ENCODE measurements at places on chromosomes 13 and 19. TPM values are rescaled to one million over a fixed set of nuclear protein-coding genes. Genes with fewer than 3 reads are reported as not detected.
A peak's percentile ranks its signal among the peaks of the same experiment; 100 is the strongest.

DNA sequence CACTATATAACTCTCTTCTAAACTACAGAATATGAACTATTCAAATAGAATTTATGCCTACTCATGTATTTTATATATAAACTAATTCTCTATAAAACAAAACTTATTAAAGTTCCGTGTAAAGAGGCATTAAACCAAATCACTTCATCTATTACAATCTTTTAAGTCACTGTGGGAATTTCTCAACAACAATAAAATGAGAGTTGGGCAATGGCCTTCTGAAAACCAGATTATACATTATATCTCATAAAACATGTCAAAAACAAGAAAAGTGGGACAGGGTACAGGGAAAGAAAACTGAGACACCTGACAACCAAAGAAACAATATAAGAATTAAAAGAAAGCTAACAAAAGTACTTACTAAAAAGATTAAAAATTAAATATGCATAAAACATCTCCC is 145.2 kb downstream of the DIAPH3 start:
- no peaks in the 10 kb centered on the region for H3K36me3 ChIP-seq
- H3K4me1 ChIP-seq, result no peaks in the 10 kb centered on the region
- no peak overlapping the region for H3K27ac ChIP-seq
- no peak for DNase-seq
- no peaks in the 10 kb centered on the region for H3K27me3 ChIP-seq

- no peaks in the 10 kb centered on the region for H3K27me3 ChIP-seq
- no peak for DNase-seq
- no peaks in the 10 kb centered on the region for H3K4me1 ChIP-seq
- no peak overlapping the region for H3K27ac ChIP-seq
- H3K36me3 ChIP-seq, result peaks cover 52% of the 10 kb centered on the region
Measured at GRCh38 chr13:102648046-102648445, 46.8 kb downstream of the METTL21C start.

DNA sequence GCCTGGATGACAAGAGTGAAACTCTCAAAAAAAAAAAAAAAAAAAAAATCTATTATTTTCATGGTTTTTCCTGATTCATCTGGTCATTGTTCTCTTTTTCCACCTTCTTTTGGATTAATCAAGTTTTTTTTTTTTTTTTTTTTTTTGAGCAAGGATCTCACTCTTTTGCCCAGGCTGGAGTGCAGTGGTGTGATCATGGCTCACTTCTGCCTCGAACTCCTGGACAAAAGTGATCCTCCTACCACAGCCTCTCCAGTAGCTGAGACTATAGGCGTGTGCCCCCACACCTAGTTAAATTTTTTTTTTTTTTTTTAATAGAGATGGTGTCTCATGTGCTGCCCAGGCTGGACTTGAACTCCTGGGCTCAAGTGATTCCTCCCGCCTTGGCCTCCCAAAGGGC is 27.7 kb downstream of the BLOC1S3 start:
- DNase-seq, result no peak
- H3K27ac ChIP-seq, result no peak overlapping the region
- no peak overlapping the region for H3K4me3 ChIP-seq
- no peaks in the 10 kb centered on the region for H3K27me3 ChIP-seq

DNA sequence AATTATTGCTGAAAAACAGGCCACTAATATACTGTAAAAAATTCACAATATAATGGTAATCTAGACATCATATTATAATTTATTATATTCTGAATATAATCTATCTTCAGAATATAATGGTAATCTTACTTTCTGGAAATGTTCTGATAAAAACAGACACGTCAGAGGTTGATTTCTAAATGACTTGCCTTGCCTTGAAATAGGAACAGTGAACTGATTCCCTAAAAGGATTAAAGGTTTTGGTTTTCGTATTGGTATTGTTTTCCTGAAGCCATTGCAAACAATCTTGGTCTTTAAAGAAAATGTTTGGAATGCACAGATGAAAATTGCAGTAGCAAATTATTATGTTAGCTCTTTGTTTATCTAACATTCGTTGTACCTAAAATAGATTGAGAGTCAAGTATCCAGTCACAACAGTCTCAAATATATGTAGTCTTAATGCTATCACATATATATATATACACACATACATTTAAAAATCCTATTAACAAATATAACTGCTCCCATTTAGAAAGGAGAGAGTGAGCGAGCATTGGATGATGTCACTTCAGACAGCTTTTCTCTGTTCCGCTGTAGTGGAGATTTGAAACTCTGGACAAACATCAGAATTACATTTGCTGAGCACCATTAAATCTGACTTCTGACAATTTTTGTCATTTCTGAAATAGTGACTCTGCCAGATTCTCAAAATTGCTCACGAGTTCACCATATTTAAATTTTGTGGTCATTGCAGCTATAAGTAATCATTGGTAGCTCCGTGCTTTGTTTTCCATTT is 1.7 kb downstream of the ITM2B start:
- H3K4me3 ChIP-seq, result peak overlapping the region; percentile 97
- peak overlapping the region; percentile 99 for H3K27ac ChIP-seq

DNA sequence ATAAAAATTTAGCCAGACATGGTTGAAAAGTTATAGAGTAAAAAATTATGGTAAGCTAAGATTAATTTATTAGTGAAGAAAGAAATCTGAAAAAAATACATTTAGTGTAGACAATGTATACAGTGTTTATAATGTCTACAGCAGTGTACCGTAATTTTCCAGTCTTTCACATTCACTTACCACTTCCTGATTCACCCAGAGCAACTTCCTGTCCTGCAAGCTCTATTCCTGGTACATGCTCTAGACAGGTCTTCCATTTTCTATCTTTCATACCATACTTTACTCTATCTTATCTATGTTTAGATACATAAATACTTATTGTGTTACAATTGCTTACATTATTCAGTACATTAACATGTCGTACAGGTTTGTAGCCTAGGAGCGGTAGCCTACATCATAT is 1387.8 kb upstream of the ATXN8OS start:
- DNase-seq, result no peak
- no peak overlapping the region for H3K27ac ChIP-seq
- H3K27me3 ChIP-seq, result no peaks in the 10 kb centered on the region
- H3K4me3 ChIP-seq, result no peak overlapping the region

- H3K27ac ChIP-seq, result no peak overlapping the region
- H3K36me3 ChIP-seq, result no peaks in the 10 kb centered on the region
- peaks cover 10% of the 10 kb centered on the region for H3K27me3 ChIP-seq
- DNase-seq, result no peak
- no peak overlapping the region for H3K4me3 ChIP-seq
Measured at GRCh38 chr19:17968362-17968761, 1.5 kb downstream of the KCNN1 start.

- H3K27me3 ChIP-seq, result peaks cover 9% of the 10 kb centered on the region
- no peak overlapping the region for H3K4me3 ChIP-seq
- H3K36me3 ChIP-seq, result no peaks in the 10 kb centered on the region
- H3K27ac ChIP-seq, result no peak overlapping the region
Measured at GRCh38 chr19:41537789-41538188, 38.2 kb upstream of the CEACAM21 start.

DNA sequence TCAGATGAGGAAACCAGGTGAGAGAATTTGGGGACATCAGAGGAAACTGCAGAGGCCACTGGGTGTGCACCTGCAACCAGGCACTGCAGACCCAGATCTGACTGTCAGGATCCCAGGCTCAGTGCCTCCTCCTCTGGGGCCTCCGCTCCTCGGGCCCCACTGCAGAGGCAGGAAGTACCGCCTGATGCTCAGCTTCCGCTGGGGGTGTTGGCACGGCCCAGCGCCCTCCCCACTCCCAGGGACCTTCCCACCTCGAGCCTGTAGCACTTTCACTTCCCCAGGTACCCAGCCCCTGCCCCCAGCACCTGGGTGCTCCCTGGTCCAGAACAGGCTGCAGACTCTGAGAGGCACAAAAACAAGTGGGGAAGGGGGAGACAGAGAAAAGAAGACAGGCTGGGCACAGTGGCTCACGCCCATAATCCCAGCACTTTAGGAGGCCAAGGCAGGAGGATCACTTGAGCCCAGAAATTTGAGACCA is 1.4 kb upstream of the CD37 start:
- no peak for DNase-seq
- H3K27ac ChIP-seq, result no peak overlapping the region
- H3K4me1 ChIP-seq, result no peaks in the 10 kb centered on the region
- H3K36me3 ChIP-seq, result no peaks in the 10 kb centered on the region
- no peaks in the 10 kb centered on the region for H3K27me3 ChIP-seq

Gene ZNF285
- total RNA-seq, result 3.6 TPM

Measured in adrenal gland (tissue), 19 donors.